ENCODE measurements at places on chromosomes 1 and 21.

DNA sequence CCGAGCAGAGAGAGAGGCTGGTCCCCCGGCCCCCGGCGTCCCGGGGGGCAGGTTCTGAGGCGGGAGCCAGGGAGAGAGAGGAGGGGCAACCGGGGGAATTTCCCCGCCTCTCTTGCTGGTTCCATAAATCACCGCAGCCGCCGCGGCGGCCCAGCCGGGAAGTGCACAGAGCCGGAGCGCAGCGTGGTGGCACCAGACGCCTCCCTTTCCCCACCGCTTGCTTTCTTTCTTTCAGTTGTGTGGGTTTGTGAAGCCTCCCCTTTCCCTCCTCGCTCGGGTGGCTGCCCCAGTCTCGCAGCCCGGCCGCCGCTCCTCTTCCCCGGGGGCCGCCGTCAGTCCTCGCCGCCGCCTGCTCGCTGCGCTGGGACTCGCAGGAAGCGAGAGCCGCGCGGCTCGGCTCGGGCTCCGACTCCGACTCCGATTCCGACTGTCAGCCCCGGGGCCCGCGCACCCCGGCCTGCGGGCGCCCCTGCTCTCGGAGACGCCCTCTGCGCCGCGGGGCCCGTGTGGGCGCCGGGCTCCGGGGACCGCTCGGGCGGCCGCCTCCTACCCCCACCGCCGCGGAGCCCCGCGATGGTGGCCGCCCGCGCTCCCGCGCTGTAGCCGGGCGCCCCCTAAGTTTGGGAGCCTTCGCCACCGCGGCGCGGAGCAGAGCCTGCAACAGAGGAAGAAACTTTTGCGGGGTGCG lies at the start of gene CACHD1:
Gene CACHD1, plus strand, starts transcription at position 153 of the 688 bp plus-strand sequence. CDS start 616 bp downstream, outside the sequence.
- peak; percentile 16 for DNase-seq

GRCh38 chr1:220300442-220301121 lies 28.3 kb upstream of the RAB3GAP2 start:
- DNase-seq, result no peak

DNA sequence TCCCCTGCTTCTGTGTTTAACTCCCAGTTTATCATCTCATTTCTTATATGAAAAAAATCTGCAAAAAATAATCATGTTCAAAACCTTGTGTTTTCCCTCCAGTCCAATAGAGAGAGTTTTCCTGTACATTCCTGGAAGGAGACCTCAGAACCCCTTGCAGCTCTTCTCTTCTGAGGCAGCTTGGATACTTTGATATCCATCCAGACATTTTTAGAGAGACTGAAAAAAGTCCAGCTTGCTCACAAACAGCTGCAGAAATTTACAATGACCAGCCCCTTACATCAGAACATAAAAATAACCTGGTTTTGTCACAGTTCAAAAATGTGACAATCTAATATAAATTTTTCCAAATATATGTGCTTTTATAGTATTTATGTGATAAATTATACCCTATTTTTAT lies 73.3 kb upstream of the C1orf115 start:
- no peak for DNase-seq

DNA sequence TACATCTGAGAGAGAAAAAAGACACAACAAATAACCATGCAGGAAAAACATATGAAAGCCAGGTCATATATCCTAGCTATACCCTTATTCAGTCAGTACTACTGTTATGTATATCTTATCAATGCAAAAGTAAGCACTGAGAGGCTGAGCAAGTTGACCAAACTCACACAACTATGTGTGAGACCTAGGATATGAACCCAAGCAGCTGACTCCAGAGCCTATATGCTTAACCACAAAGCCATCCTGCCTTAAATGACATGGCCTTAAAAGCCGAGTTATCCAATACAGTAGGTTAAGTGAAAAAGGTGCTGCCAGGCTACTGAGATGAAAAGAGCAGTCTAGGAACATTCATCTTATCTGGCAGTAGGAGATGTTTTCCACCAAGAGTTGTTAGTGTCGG lies 151.6 kb downstream of the RERE start:
- no peak for DNase-seq

- DNase-seq, result no peak
These were observed 510.6 kb downstream of the NCAM2 start for GRCh38 chr21:21508859-21509258.

DNA sequence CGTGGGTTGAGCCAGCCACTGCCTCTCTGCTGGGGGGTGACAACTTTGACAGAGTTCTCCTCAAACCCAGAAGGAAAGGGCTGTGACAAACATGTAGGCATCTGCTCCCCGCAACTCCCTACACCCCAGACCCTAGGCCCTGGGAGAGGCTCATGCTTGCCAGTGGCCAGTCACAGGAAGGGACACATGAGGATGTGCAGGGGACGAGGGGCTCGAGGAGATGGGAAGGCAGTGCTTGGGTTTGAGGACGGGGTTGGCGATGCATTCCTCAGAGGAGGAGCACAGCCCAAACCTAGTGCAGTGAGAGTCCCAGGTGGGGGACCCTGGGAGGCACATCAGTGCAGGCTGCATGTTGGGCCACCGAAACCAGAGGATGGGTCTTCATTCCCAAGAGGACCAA lies 62.1 kb downstream of the STUM start:
- no peak for DNase-seq

DNA sequence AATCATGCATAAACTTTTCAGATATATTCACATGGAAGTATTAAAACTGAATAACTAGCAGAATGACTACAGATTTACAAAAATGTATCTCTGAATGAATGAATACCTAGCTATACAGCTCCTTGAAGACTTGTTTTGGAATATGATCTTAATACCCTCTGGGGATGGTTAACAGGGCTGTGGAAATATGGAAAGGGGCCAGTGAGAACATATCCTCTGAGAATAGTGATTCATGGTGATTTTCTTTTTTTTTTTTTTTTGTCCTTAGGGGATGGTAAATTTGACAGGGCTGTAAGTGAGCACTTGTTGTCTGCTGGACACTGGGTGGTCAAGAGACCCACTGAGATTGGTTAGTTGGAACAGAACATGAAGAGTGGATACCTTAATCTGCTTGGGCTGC lies 80.7 kb upstream of the HP1BP3 start:
- no peak for DNase-seq

DNA sequence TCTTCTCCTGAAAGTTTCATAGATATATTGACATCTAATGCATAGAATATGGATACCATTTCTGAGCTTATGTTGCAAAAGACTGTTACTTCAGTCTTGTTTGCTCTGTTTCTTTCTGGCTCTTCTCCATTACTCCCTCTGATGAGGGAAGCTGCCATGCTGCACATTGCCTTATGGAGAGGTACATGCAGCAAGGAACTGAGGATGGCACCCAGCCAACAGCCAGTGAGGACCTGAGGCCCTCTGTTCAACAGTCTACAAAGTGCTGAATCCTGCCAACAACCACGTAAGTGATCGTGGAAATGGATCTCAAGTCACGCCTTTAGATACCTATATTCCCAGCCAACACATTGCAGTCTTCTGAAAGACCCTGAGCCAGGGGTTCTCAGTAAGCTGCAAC lies 66.6 kb upstream of the ADAMTS5 start:
- DNase-seq, result no peak

- no peak for DNase-seq
These were observed 26.3 kb downstream of the STK40 start for GRCh38 chr1:36359383-36359782.

GRCh38 chr21:21200939-21201615 lies 202.9 kb downstream of the NCAM2 start:
- DNase-seq, result no peak

GRCh38 chr1:184562806-184563205 lies 176.0 kb downstream of the C1orf21 start:
- no peak for DNase-seq

GRCh38 chr1:68157416-68157815 lies 74.9 kb downstream of the WLS start:
- DNase-seq, result no peak

DNA sequence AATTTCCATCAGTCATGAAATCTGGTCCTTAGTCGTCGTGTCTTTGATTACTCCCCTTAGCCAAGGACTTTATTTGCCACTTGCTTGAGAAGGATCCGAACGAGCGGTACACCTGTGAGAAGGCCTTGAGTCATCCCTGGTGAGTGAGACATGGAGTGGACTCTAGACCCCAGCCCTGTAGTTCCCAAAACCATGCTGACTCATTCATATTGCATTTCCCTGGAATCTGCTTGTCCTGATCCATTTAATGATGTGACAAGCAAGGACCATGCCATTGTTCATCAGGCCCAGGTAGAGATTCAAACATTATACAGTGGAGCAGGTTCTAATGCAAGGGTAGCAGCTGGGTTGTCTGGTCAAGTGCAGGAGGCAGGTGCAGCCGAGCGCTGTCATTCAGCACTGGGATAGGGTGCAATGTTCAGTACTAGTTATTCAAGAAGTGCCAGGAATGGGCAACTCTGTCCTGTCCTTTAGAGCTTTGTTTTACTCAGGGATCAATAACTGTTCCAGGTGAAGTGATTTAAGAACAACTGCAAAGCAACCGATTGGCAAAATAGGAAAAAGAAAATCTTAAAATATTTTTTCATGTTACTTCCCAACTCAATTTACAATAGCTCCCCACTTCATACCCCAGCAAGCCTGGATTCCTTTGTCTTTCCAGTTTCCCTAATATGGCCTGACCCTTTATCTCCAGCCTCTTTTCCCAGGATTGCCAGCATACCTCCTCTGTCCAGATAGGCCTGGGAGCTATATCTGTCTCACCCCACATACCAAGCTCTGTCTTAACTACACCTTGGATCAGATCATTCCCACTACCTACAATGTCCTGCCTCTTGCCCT lies 26.5 kb downstream of the CAMK1G start:
- no peak for DNase-seq

- DNase-seq, result no peak
These were observed 5.1 kb downstream of the PARP1 start for GRCh38 chr1:226402739-226403165.

- no peak for DNase-seq
These were observed 4.7 kb upstream of the CD55 start for GRCh38 chr1:207316622-207317391.

- DNase-seq, result no peak
These were observed 38.1 kb upstream of the POU3F1 start for GRCh38 chr1:38084700-38085099.

DNA sequence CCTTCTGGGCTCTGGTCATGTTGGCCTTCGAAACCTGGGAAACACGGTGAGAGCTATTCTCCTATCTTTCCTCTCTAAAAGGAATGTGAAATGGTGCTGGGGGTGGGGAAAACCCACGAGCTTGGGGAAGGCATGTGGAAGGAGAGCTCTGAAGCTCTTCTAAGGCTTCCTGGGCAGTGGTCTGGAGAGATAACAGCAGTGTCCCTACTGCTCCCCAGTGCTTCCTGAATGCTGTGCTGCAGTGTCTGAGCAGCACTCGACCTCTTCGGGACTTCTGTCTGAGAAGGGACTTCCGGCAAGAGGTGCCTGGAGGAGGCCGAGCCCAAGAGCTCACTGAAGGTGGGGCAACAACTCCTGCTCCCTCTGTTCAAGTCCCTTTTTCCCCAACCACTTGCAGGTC lies 2.8 kb downstream of the USP21 start:
- no peak for DNase-seq

GRCh38 chr1:42086146-42086545 lies 67.1 kb upstream of the GUCA2B start:
- DNase-seq, result no peak

- DNase-seq, result no peak
These were observed 39.3 kb upstream of the NTPCR start for GRCh38 chr1:232911027-232911599.

DNA sequence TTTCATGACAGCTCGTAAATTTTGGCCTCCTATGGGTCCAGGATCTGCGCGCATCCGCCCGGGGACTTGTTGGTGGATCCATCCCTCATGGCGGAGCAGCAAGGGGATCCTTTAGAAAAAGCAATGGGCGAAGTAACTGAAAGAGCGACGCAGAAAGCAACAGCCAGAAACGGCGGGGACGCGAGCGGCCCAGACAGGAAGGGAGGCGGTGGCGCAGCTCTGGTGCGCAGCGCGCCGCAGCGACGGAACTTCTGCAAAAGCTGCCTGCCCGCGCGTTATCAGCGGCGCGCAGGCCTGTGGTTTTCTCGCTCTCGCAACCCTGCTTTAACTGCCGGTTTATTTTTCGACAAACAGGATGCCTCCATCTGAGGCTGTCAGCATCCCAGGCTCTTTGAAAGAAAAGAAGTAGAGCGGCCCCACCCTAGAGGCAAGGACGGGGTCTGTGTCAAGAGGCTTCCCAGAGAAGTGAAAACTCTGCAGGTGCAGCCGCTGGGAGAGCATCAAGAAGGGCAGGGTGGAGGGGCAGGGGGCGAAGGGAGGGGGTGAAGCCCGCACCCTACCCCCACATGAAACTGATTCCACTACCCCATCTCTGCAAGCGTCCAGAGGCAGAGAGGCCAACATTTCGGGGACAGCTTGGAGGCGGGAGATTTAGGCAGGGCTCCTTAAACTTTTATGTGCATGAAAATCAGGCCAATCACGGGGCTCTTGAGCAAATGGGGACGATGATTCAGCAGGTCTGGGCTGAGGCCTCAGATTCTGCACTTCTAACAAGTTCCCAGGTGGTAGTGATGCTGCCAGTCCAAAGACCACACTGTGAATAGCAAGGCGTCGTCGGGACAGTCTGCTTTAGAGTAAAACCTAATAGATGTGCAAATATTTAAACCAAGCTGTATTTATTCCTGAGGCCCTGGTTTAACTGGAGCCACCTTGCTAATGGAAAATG lies 22.2 kb downstream of the RUNX1 start:
- DNase-seq, result peak; percentile 86

DNA sequence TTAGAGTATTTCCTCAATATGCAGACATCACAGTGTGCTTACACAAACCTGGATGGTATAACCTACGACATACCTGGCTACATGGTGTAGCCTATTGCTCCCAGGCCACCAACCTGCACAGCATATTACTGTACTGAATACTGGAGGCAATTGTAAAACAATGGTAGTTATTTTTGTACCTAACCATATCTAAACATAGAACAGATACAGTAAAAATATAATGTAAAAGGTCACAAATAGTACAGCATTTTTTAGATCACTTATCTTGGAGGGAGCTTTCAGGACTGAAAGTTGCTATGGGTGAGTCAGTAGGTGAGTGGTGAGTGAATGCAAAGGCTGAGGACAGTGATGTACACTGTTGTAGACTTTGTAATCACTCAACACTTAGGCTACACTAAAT lies 492.3 kb downstream of the MRPL39 start:
- DNase-seq, result no peak

GRCh38 chr1:205224736-205225135 lies 3.0 kb upstream of the TMCC2 start:
- no peak for DNase-seq

GRCh38 chr1:78721136-78721535 lies 71.5 kb downstream of the IFI44 start:
- no peak for DNase-seq
